ENCODE measurements at places on chromosomes 2 and 18.

DNA sequence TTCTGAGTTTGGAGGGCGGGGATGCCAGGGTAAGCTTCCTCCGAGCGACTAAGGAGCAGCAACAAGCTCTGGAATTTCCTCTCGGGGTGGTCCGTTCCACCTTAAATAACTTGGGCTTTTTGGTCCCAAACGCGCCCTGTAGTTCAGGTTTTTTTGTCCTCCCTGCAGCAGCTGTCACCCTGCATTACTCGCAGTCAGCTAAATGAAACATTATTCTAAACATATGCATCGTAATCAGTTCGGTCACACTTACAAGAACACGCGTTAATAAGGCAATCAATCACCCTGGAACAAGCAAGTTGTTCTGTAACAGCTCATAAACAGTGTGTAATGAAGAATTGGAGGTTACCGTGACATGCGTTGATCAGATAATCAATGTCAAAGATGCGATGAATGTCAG lies 8.3 kb downstream of the EVX2 start:
- no peak for DNase-seq

GRCh38 chr2:15577071-15577735 lies 14.5 kb upstream of the DDX1 start:
- DNase-seq: peak; percentile 86

DNA sequence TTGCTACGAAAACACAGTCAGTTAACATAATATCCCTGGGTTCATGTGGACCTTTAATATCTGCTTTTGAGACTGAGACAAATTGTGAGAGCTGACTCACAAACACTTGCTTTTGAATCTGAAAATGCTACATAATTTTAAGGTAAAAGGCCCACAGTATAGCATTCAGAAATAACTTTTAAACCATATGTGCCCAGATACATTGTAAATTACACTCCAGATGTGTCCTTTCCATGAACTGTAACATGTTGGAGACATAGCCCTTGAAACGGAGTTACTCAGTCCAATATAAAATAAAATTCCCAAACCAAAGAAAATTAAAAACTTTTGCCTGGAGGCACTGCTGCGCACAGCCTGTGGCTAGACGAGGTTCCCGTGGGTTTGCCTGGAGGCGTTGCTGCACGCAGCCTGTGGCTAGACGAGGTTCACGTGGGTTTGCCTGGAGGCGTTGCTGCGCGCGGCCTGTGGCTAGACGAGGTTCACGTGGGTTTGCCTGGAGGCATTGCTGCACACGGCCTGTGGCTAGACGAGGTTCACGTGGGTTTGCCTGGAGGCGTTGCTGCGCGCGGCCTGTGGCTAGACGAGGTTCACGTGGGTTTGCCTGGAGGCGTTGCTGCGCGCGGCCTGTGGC lies 131.9 kb upstream of the ALKAL2 start:
- no peak for DNase-seq

GRCh38 chr18:54964741-54965140 lies 5.5 kb upstream of the CCDC68 start:
- no peak for DNase-seq

DNA sequence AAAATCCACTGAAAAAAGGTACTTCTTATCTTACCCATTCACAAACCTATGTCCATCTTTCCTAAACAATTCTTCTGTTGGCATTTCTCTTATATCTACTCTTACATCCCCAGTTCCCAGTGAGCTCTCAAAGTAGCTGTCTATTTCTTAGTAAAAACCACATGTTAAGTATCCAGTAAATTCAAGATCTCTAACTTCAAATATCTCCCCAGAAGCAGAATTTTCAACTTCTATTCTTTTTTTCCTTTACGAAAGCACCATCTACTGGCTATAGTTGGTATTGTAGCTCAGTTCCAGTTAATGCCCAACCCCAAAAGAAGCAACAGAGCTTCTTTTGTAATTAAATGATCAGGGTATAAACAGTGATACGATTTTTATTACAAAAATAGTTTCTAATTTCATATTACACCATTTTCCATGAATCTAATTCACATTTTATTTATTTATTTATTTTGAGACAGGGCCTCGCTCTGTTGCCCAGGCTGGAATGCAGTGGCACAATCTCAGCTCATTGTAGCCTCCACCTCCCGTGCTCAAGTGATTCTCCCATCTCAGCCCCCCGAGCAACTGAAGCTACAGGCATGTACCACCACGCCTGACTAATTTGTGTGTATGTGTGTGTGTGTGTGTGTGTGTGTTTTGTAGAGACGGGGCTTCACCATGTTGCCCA lies 28.5 kb downstream of the HRH4 start:
- DNase-seq: no peak

- DNase-seq: no peak
These were observed 771.9 kb downstream of the ERBB4 start for GRCh38 chr2:211766689-211767088.

DNA sequence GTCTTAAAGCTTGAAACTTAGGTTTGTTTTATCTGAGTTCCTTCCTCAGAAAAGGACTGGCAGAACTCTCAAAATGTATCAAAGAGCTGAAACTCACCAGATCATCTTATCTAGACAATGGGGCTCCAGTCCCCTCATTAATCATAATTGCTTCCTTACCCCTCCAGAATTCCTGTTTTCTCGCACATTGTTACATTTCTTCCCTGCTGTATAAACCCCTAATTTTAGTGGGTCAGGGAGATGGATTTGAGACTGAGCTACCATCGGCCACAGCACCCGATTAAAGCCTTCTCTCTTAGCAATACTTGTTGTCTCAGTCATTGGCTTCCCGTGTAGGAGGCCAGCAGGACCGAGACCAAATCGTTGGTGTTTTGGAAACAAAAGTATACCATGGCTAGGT lies 71.8 kb upstream of the CABLES1 start:
- no peak for DNase-seq

GRCh38 chr2:161135951-161136593 lies 24.2 kb upstream of the TANK start:
- DNase-seq: peak; percentile 35

- DNase-seq: peak; percentile 13
These were observed 146.7 kb downstream of the MYO3B start for GRCh38 chr2:170324640-170325046.

- no peak for DNase-seq
These were observed 132.6 kb downstream of the SEPTIN10 start for GRCh38 chr2:109481196-109481555.

DNA sequence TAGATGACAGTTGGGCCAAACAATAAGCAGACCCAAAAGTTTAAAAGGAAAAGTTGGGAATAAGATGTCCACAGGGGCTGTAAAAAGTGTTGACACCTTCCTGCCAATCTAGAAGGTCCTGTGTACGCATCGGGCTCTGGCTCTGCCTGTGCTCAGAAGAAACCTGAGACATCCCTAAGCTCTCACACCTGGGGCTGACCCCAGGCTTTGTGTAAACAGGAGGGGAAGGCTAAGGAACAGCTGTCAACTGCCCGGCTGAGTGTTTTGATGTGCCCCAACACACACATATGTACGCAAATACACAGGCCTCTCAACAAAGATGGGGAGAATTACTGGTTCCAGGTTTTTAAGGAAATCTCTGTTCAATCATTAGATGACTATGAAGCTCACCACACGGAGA lies 59.5 kb downstream of the TMEM131 start:
- DNase-seq: no peak

- no peak for DNase-seq
These were observed 1482.4 kb downstream of the LRP1B start for GRCh38 chr2:140648393-140648792.

DNA sequence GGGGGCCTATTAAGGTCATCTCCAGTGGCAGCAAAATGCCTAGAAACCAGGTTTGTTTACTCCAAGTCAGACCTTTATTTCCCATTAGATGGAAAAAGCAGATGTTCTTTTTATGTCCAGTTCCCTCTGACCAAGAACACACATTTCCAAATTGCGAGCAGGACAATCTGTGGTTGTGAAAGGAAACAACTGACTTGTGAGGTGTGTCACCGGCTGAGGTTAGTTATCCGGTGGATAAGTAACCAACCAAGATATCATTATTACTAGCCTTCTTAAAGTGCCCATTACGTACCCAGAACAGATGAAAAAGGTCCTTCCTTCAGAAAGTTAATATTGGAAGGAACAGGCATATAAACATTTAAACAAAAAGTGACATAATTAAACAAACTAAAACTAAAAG lies 112.9 kb downstream of the THADA start:
- DNase-seq: no peak

DNA sequence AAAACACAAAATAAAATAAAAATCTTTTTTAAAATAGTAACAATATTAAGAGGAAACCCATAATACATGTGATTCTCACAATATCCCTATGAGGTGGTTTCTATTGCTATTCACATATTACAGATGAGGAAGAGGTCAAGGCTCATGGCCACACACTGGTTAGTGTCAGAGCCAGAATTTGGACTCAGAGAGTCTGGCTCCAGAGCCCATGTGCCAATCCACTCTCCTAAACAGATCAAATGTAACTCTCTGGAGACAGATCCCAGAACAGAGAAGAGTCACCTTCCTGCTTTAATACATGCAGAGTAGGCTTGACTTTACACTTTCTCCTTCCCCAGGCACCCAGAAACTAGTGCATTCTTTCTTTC lies 10.1 kb upstream of the SLC11A1 start:
- no peak for DNase-seq

DNA sequence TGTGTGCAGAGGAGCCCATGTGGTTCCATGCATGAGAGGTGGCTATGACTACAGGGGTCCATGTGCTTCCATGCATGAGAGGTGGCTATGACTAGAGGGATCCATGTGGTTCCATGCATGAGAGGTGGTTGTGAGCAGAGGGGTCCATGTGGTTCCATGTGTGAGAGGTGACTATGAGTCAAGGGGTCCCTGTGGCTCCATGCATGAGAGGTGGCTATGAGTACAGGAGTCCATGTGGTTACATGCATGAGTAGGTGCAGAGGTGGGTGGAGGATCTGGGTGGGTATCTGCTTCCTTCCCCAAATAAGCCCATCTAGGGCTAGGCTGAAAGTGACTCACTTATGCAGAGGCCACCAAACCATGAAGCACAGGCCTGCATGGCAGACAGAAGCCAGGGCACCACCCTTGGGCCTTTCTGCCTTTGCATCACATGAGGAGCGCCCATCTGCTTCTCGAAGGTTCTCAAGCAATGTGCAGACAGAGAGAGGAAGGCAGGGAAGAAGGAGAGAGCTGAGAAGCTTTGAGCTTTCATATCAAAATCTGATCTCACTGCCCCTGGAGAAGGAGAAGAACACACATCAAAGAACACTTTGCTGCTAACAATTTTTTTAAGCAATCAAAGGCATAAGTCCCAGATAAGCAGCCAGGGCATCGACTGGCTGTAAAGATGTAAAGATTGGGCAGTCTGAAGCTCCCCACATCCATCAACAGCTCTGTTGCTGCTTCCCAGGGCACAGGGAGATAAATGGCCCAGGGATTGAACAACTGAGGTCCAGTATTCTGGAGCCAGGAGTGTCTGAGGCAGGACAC lies 137.6 kb downstream of the TNS1 start:
- DNase-seq: no peak

DNA sequence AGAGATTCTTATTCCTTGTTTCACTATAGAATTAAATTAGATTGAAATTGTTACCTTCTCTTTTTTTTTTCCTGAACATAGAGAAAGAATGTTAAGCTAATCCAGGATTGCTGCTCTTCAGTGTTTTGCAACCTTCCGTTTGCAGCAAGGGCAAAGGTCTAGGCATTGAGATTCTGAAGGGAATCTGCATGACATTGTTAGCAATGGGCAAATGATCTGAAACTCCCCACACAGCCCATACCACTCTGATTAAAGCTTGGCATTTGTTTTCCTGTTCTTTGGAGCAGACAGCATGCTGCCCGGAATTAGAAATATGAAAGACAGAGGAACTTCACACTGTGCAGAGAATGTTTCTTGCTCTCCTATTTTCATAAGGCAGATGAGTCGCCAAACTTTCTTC lies 551.8 kb downstream of the SOCS6 start:
- DNase-seq: no peak

GRCh38 chr2:148548716-148549400 lies 95.7 kb upstream of the EPC2 start:
- DNase-seq: no peak

DNA sequence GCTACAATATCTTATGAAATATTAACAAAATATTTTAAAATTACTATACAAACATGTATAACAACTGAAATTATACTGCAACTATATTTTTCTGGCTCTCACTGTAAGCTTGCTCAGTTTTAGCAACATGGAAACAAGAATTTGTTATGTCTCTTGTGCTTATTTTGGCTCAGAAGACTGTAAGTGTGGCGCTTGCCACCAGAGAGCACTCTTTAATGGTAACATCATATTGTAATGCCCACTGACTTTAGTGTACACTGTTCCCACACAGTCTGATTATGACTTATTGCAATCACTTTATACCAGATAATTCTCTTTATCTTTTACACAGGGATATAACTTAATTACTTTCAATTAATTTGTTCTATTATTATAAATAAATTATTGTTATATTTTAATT lies 1500.6 kb upstream of the TMEFF2 start:
- DNase-seq: no peak

- DNase-seq: no peak
These were observed 63.5 kb downstream of the DNER start for GRCh38 chr2:229650901-229651300.

- no peak for DNase-seq
These were observed 29.9 kb upstream of the PDE1A start for GRCh38 chr2:182456784-182457183.

DNA sequence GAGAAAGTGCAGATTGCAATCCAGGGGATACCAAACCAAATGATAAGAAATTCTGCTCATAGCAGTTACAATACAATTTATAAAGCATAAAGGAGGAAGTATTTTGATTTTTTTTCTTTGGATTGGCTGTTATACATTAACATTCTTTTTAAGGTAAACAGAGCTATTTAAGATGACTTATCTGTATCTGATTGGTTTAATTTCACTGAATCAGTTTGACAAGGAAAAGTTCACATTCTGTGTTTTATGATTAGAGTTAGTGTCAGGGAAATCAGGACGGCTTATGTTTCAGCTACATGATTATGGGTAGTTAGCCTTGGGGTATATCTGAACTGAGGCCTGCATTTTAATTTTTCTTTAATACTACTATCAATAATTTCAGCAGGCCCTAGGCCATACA lies 360.9 kb downstream of the ARL6IP6 start:
- no peak for DNase-seq

DNA sequence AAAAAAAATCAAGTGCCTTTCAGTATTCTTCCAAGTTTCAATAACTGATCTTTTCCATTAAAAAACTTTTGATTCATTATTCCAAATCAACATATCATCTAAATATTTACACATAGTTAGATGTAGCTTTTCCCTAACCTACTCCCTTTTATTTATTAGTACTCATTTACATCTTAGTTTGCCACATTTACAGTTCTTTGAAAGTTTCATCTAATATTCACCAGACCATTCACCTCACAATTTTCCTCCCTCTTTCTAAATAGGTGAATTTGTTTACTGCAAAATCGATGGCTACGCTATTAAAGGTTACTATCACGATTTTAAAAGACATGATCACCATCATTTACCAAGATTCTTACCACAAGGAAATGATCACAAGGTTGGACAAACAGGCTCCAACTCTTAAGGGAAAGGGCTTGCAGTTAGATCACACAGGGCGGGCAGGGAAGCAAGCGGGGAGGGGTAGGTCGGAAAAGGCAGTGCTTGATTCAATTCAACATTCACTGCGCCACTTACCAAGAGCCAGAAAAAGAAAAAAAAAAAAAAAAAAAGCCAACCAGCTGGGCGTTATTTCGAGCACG lies 654 bp upstream of the MARCHF7 start:
- DNase-seq: no peak

- no peak for DNase-seq
These were observed 36.5 kb upstream of the ARMC9 start for GRCh38 chr2:231161877-231162329.

All from stimulated activated naive CD4-positive, alpha-beta T cell (primary cell).